CD4-positive, alpha-beta T cell treated with Interleukin-17A for 4 hours (primary cell): ENCODE measurements at places on chromosomes 1 and 21.

- peak; percentile 78 for DNase-seq
Observed at GRCh38 chr1:27341525-27342252, at the start of gene SYTL1. Gene SYTL1, plus strand, starts transcription at chr1:27342022. Its CDS starts 3,313 bp downstream, at chr1:27345335.

- no peak for DNase-seq
Observed at GRCh38 chr1:200963076-200963475, 60.4 kb downstream of the KIF21B start.

- DNase-seq = no peak
Observed at GRCh38 chr1:185564816-185565215, 169.4 kb upstream of the HMCN1 start.

DNA sequence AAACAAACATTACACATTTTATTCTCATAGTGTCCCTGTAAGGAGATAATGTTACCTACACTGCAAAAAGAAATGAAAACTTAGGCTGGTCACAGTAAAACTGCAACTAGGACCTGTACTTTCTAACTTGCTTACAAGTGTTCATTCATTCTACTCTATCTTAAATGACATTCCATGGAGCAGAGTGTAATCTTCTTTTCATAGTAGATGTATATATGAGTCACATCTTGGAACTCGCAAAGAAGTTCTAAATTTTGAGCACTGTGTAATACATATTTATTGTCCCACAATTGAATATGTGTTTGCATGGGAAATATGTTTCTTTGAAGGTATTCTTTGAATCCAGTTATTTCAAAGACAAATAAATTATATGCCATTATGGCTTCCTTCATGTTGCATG is 1258.5 kb upstream of the ADGRL2 start:
- DNase-seq = no peak

DNA sequence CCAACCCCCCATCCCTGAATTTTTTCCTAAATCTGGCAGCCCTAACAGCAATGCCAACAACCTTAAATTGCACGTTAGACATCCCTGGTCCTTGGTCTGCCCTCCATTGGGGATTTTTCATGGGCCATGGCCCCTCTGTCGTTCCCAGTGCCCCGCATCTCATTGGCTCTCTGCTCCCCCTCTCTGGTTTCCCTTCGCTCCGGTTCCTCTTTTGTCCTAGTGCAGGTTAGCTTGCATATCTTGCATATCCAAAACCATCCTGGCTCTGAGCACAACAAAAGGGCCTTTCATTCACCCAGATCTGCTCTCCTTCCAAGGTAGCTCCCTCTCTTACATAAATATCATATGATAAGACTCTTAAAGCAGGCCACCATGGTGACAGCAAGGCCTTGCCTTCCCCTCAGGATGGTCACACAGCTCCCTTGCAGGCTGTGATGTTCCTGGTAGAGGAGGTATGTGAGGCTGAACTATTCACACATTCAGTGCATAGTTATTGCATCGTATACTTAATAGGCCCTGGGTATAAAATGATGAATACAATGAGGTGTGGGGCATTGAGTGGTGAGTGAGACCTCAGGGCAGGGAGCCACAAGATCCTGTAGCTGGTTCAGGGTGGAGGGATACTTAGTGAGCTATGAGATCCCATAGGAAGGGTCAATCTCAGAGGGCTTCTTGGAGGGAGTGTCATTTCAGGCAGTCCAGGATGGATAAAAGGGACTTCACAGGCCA is 45.2 kb downstream of the TENT5C start:
- DNase-seq = no peak

DNA sequence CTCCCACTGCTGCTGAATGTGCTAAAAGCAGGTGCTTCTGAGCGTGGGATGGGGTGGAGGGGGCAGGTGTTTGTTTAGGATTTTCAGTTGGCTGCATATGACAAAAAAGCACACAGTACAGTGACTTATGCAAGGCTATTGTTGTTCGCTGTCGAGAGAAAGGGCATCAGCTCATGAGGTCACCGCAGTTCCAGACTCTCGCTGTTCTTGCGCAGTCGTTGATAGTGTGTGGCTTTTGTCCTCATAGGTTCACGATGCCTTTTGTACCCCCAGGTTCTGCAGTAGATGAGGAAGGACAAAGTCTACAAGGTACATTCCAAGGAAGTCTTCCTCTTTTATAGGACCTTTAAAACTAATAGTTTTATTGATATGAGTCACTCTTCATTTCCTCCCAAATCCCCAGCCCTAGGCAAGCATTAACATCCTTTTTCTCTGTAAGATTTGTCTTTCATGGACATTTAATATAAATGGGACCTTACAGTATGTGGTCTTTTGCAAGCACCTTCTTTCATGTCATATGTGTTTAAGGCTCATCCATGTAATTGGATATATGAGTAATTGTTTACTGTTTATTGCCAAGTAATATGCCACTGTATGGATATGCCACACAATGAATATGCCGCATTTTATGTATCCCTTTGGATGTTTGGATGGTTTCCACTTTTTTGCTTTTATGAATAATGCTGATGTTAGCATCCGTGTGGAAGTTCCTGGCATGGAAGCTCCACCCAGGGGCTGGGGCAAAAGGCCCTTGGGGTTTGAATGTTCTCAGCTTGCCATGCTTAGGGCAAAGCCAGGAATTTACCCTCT is 14.5 kb upstream of the NLRP3 start:
- DNase-seq = no peak

- DNase-seq = no peak
Observed at GRCh38 chr1:79966438-79966837, 959.9 kb upstream of the ADGRL4 start.

DNA sequence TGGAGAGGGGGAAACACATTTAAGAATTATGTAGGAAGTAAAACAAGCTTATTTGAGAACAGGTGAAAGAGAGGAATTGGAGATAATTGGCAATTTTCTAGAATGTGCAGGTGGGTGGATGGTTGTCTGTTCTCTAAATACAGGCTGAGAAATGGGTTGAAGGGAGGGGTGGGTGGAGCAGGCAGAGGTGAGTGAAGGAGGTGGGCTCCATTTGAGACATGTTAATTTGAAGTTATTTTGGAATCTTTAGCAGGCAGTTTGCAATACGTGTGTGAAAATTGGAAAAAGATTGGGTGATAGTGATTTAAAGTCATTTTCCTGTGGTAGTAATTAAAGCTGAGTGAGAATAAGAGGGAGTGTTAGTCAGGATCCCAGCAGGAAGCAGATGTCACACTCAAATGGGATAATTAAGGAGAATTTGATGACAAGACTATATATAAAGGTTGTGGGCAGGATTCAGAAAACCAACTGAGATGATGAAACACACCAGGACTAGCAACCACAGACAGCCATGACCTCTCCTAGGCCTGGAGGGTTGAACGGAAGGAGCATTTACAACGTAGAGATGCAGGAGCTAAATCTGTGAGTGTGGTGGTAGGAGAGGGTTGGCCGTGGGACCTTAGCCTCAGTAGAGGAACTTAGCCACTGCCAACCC is 40.6 kb downstream of the CHRM3 start:
- DNase-seq = no peak

GRCh38 chr21:14826630-14827029 is 238.2 kb downstream of the NRIP1 start:
- no peak for DNase-seq

GRCh38 chr1:236163463-236164153 is 21.3 kb downstream of the GPR137B start:
- DNase-seq = no peak

DNA sequence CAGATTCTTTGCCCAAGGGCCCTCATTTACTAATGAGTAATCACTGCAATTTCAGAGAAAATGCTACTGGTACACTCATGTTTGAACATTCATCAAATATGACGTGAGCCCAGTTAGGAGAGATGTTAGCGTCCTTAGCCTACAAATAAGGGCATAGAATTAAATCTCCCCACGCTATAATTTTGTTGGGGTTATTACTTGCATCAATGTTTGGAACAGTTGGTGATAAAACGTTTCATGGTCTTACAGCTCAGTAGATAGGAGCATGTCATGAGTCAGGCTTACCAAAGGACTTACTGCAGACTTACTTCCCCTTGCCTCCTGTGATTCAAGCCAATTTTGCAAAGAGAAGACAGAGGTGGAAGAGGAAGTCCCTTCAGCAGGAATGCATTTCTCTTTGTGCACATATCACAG is 304.0 kb downstream of the KIF26B start:
- no peak for DNase-seq

DNA sequence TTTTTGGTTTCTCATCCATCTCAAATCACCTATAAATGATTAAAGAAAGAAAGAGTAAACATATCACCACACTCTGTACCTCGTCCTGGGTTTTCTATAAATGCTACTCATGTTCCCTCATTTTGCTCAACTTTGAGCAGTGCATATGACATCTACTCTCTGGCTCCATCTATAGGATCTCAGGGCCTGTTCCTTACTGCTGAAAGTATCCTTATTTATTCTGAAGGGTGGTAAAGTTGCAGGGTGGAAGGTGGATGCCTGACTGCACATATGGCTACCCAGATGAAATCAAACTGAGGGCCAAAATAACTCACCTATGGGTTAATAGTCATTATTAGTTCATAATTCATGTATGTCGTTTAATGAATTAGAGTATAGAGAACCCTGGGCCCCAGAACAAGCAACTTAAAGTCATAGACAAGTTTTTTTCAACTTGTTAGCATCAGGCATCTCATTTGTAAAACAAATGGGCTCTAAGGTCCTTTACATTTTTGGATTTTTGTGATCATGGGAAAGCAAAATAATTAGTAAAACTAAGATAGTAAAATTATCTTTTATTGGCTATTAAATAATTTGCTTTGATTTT is 46.5 kb downstream of the NCF2 start:
- peak; percentile 16 for DNase-seq

GRCh38 chr1:33379631-33380354 is 51.1 kb downstream of the PHC2 start:
- DNase-seq = no peak
